ENCODE measurements at places on chromosomes 5 and 9.

GRCh38 chr9:126836216-126836615, 24.2 kb upstream of the ZBTB34 start:
- DNase-seq, result no peak

DNA sequence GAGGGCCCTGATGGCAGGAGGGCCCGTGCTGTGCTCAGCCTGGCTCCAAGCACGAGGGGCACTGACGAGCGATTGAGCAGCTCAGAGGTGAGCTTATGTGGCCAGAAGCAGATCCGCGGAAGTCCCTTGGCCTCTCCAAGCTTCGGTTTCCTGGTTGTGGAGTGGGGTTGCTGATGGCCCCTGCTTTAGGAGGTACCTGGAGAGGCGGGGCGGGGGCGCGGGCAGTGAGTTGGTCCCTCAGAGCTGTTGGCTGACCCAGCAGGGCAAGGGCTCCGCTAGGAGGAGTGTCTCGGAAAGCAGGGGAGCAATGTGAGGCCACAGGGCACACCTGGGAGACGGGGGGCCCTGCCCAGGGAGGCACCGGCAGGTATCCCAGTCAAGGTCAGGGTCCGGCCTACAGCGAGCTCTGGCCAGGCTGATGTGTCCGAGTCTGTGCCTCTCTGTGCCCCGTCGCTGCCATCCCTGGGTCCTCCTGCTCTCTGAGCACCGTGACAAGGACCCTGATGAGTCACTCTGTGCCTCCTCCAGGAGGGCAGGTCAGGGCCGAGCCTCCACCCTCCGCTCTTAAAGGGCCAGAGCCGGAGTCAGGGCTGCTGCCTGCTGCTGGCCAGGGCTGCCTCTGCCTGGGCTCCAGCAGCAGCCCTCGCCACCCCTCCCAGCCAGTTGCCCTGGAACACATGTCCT, 14.8 kb downstream of the NCS1 start:
- DNase-seq, result peak; percentile 77

GRCh38 chr9:121650217-121651007, 1.0 kb upstream of the DAB2IP start:
- DNase-seq, result peak; percentile 7

DNA sequence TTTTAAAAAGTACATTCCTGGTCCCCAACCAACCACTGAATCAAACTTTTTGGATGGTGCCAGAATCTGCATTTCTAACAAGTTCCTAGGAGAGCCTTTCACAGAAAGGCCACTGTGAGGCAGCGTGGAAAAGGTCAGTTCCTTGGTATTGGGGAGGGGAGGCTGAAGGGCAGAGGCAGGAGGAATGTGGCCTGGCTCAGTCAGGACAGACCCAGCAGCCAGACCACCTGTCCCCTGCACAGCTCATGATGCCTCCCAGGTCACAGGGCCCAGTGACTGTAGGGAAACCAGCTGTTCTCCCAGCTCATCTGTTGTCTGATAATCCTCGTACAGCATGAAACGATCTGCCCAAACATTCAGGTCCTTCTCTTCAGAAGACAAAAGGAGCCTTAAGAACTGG, 132.9 kb downstream of the LHFPL2 start:
- DNase-seq, result no peak

Data from ACHN (cell line).